Stimulated activated CD4-positive, alpha-beta T cell treated with anti-CD3 and anti-CD28 coated beads, Interleukin-12 subunit alpha, Interleukin-12 subunit beta, amount 100 ng/mL, for 24 hours (primary cell): ENCODE measurements at places on chromosomes 16 and 17.
A peak's percentile ranks its signal among the peaks of the same experiment; 100 is the strongest.

DNA sequence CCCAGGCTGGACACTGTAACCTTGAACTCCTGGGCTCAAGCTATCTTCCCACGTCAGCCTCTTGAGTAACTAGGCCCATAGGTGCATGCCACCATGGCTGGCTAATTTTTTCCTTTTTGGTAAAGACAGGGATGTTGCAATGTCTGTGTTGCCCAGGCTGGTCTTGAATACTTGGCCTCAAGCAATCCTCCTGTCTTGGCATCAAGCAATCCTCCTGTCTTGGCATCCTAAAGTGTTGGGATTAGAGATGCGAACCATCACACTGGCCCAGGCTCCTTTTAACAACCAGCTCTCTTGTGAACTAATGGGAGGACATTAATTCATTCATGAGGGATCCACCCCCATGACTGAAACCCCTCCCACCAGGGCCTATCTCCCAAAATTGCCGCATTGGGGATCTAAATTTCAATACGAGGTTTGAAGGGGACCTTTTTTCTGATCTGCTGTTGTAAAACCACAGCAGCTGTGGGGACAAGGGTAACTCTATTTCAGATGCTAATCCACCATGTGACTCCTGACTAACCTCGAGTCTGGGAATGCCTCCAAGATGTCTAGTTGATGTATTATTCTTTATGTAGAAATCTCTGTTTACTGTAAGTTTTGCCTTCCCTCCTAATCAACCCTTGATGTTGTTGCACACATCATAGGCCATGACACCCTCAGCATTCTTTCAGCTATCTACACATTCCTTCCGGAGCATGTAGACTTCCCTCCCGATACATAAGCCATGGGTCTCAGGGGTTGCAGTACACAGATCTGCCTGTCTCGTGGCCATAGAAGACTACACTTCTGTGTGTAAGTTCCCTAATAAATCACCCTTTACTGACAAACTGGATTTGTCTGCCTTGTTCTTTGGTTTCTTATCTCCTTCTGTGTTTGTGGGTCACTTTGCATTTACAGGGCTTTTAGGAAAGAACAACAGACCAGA, 37.6 kb downstream of the RNF112 start:
- no peak for DNase-seq

DNA sequence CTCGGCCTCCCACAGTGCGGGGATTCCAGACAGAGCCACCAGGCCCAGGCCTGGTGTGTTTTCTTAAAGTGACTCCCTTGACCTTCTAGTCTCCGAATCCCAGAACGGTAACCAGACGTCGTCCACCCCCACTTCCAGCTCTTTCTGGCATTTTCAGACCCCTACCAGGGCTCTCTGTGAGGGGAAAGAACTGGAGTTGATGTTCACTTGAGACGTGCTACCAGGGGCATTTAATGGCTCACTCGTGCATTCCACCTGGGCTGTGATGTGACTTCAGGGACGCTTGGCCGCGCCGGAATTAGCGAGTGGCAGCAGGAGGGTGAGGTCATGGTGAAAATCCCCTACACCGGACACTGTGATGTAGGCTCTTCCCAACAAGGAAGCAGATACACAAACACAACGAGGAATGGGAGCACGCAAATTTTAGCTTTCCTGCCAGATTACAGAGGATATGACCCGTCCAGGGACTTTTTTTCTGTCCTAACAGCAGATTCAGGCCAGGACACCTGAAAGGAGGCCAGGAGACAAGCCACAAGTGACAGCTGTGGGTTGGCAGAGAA, 1.1 kb upstream of the GNA13 start:
- DNase-seq = no peak

DNA sequence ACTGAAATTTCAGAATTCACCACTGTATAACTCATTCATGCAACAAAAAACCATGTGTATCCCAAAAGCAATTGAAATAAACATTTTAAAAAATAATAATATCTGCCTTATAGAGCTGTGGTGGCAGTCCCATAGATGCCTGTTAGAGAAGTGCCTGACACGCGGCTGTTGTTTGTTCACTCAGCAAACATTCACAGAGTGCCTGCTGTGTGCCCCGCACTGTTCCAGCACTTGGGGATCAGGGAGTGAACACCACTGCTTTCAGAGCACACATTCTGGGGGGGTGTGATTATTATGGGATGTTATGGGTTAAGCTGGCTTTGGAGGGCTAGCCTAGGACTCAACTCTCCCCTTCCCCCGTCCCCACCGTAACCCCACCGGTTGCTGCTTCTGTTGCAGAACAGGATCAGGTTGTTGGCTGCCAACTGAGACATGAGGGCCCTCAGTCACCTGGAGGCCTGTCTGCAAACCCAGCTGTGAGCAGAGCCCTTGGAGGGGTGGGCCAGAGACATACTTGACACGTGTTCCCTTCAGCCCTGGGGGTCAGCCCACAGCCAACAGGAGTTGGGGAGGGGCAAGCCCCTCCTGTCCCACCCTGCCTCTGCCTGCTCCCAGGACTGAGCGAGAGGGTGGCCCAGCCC, 103.3 kb upstream of the CIBAR2 start:
- no peak for DNase-seq

GRCh38 chr17:73465130-73465952, 153.5 kb upstream of the CDC42EP4 start:
- DNase-seq = no peak

DNA sequence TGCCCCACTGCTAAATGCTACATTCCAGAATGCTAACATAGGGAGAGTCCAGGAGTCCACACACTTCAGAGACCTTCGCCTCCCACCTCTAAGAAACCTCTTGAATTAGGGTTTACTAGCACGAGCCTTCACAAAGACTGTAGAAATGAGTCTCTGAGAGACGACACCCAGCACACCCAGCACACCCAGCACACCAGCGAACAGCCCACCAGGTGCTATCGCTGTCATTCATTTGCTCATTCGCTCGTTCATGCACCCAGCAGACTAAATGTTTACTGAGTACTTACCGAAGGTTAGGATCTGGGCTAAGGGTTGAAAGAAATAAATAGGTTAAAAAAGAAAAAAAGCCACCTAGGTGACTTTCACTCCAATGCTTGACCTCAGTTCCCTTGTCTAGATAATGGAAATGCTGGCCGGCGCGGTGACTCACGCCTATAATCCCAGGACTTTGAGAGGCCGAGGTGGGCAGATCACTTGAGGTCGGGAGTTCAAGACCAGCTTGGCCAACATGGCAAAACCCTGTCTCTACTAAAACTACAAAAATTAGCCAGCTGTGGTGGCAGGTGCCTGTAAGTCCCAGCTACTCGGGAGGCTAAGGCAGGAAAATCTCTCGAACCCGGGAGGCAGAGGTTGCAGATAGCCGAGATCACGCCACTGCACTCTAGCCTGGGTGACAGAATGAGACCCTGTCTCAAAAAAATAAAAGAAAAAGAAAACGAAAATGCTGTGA, 100.8 kb downstream of the ADCY9 start:
- DNase-seq = no peak

GRCh38 chr17:5416901-5417300, 2.6 kb downstream of the NUP88 start:
- no peak for DNase-seq

GRCh38 chr16:10969615-10970014, 25.3 kb downstream of the CLEC16A start:
- no peak for DNase-seq

- DNase-seq = no peak
Observed at GRCh38 chr17:74792586-74793105, 16.5 kb upstream of the NAT9 start.

DNA sequence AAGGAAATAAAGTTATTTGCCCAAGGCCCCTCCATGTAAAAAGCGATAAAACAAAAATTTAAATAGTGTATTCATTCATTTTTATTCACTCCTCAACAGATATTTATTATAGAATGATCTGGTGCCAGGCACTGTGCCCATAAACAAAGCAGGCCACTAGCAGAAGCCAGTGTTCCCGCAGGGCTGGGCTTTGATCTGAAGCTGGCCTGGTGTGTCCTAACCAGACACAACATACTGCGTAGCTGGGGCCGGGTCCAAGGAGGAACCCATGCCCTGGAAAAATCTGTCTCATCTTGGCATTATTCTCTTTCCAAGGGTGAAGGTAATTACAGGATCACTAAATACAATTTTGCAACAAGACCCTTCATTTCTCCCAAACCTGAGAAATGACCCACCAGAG, 537.4 kb upstream of the CDH5 start:
- no peak for DNase-seq

GRCh38 chr16:46731691-46732555, 16.2 kb downstream of the MYLK3 start:
- DNase-seq = no peak

- no peak for DNase-seq
Observed at GRCh38 chr16:73527187-73527586, 479.3 kb upstream of the ZFHX3 start.

- no peak for DNase-seq
Observed at GRCh38 chr17:39841134-39841683, 22.9 kb downstream of the IKZF3 start.

GRCh38 chr16:4360538-4361021, 9.5 kb upstream of the PAM16 start:
- no peak for DNase-seq

- DNase-seq = no peak
Observed at GRCh38 chr17:81030741-81031565, 4.0 kb upstream of the BAIAP2 start.

- DNase-seq = no peak
Observed at GRCh38 chr17:69117855-69118784, 23.6 kb downstream of the ABCA6 start.

- DNase-seq = no peak
Observed at GRCh38 chr17:6648181-6648580, 3.2 kb downstream of the MED31 start.

DNA sequence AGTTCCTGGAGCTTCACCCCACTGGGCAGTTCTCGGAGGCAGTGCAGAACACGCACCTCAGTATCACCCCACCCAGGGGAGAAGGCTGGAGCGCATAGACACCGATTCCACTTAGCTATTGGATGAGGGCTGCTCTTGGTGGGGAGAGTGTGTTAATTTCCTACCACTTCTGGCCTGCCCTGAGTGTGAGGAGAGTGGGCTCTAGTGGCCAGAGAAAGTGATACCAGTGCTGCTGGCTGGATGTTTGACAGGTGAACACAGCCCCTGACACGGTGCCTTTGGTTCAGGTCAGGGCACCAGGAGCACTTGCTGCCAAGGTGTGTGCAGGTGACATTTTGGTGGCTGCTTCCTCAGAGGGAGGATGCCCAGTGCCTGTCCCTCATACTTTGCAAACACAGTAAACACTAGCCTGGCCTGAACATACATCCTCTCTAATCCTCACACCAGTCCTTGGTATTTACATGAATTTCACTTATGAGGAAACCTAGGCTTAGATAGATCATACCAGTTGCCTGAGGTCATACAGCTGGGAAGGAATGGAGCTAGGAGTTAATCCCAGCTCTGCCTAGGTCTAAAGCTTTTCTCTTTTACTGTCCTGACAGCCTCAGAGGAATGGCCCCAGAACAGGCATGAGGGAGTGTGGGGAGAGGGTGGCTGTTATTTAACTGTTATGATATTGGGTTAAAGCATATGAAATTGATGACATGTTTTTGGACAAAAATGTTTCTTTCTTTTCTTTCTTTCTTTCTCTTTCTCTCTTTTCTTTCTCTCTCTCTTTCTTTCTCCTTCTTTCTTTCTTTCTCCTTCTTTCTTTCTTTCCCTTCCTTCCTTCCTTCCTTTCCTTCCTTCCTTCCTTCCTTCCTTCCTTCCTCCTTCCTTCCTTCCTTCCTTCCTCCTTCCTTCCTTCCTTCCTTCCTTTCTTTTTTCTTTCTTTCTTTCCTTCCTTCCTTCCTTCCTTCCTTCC, 21.0 kb upstream of the ITGAX start:
- no peak for DNase-seq

DNA sequence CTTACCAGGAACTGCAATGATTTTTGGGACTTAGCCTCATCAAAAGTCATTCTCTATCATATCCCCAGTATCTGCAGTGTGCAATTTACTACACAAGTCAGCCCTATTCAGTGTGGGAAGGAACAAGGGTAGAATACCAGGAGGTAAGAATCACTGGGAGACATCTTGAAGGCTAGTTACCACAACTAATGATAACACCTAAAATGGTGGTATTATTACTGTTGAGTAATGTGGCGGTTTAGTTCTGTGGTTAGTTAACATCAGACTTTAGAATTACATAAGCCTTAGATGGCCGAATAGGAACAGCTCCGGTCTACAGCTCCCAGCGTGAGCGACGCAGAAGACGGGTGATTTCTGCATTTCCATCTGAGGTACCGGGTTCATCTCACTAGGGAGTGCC, 567.9 kb upstream of the CDH11 start:
- DNase-seq = no peak

DNA sequence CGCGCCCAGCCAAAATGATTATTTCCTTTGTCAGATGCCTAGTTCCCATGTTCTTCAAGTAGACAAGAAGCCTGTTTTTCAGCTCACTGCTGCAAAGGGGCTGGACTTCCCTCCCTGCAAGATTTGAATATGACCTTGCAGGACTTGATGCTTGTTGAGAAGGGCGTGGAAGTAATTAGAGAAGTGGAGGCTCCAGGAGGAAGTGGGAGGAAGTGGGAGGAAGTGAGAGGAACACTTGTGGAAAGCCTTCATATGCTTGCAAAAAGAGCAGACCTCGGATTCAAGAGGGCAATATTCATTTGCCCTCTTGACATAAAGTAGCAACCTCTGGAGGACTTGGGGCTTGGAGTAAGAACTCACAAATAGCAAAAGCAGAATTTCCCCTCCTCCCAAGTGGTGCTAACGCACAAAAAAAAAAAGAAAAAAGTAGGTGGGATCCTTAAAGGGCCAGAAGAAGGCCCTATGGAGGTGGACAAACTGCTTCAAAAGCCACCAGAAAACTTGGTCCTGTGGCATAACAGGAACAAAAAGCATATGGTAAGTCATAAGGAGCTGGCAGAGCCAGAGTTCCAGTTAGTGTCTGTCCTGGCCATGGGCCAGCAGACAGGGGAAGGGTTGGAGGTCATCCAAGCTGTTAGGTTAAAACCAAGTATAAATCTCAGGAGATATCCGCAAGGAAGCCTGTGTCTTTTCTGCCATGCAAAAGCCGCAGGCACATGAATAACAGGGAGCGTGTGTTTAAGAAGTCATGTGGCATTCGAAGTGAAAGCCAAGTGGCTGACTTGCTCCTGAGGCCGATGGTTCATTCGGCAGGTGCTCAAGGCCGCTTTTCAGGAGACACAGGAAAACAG, 20.6 kb upstream of the PRKAR1A start:
- no peak for DNase-seq

DNA sequence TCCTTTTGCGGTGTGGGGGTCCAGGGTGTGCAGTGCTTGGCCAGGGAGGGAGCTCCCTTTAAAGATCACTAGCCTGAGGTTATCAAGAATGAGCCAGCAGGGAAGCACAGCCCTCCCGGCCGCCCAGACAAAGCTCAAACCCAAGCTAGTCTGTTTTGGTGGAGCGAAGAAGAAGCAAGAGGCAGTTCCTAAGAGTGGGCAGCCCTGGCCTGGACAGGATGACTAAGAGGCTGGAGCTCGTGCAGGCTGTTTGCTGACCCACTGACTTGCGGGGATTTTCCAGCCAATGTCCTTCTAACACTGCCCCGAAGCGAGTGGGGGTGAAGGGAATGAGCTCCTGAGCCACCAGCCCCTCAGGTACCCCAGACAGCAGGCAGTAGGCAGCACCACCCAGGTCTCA, 134.4 kb downstream of the COPRS start:
- DNase-seq = no peak

- DNase-seq = peak; percentile 51
Observed at GRCh38 chr17:46942441-46943217, 19.7 kb downstream of the GOSR2 start.

GRCh38 chr17:80861892-80862291, 129.7 kb upstream of the CHMP6 start:
- no peak for DNase-seq

GRCh38 chr17:20986767-20987510, 55.9 kb downstream of the USP22 start:
- no peak for DNase-seq
